Caki2 (cell line): ENCODE measurements at places on chromosomes 2 and 18.
A peak's percentile ranks its signal among the peaks of the same experiment; 100 is the strongest.

DNA sequence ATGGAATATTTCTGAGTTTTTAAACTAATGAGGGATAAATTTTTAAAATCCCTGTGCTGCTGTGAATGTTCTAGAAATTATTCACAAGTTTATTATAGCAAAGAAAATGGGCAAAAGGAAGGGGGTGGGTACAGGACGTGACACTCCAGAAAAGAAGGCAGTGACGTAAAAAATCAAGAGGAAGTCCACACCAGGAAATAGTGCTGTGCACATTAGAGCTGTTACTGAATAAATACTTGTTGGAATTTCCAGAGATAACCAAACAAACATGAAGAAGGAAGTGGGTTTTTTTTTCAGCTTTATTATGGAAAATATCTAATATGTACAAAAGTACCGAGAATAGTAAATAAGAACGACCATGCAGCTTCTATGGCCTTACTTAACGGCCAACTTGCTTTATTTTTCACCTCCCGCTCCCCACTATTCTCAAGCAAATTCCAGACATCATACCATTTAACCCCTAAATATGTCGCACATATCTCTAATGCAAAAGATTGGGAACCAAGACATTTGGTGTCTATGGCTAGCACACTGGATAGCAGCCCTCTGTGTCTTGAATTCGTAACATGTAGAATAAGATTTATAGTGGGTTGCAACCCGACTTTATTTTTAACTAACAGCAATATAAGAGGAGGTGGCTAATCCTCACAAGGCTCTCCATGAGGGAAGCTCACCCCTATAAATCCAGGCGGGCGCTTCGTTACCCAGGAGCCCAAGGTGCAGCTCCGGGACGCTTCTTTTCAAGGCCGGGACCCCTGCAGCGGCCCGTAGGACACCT lies 580 bp upstream of the NDUFV2 start:
- DNase-seq: peak; percentile 51

- peak; percentile 43 for DNase-seq
These were observed 91.9 kb downstream of the PPP1R1C start for GRCh38 chr2:182077448-182078142.

DNA sequence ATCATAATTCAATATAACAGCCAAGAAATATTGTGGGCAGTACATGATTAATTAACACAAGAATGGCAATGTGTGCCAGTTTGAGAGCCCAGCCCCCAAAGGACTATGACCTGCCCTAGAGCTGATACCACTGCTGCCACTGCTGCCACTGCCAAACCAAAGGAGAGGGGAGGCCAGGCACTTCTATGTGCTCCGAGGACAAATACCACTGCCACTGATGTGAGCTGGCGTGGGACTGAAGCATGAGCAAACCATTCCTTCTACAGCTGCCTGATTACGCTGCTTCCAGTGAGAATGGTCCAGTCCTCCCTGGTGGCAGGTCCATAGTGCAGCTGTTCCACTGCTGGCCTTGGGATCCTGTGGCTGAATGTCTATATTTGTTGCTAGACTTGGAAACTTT lies 392.2 kb downstream of the CCDC85A start:
- no peak for DNase-seq

DNA sequence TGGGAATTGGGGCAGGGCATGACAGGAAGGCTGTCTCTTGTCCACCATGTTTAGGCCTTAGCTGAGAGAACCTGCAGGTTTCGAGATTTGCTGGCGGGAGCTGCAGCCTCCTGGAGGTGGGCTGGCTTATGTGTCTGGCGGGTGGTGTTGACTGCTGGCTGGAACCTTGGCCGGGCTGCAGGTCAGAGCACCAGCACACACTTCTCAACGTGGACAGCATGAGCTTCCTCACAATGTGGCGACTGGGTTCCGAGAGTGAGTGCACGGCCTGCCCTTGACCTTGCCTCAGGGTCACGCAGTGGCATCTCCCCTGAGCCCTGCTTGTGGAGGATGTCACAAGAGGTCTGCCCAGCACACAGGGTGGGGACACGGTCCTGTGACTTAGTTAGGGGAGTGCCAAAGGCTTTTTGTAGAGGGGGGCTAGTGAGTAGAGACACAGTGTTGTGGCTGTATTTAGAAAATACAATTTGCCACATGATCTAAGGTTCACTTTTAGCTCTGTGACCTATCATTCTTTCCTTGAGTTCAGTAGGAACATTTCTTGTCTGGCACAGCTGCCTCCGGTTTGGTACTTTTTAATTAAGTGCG lies 134.8 kb downstream of the SEPTIN10 start:
- DNase-seq: no peak

DNA sequence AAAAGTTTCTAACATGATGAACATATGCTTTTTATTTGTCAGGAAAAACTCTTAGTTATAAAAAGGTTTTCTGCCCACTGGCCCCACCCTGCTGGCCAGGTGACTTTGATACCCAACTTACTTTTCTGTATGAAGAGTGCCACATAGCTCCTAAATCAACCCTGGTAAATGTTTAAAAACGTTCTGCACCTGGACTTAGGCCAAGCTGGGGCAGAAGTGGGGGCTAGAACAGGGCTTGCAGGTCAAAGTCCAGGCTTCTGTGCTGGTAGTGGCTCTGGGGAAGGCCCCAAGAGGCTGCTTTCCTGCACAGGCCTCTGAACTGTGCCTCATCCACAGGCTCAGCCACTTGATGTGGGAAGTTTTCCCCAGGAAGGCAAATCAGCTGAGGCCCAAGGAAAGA lies 171.7 kb downstream of the ANKRD30B start:
- no peak for DNase-seq
